ENCODE measurements at places on chromosomes 5 and 9. TPM values are rescaled to one million over a fixed set of nuclear protein-coding genes. Genes with fewer than 3 reads are reported as not detected.
A peak's percentile ranks its signal among the peaks of the same experiment; 100 is the strongest.

Gene SREK1
- 65.6 TPM for total RNA-seq

Gene LIFR
- 10.6 TPM for total RNA-seq

Gene ANP32B
- 206 TPM for total RNA-seq

Gene LCN15
- total RNA-seq = 0.76 TPM

Gene GABRA6
- not detected for total RNA-seq

Gene MLANA
- not detected for total RNA-seq

Gene TOR2A
- total RNA-seq = 12.0 TPM

Gene SYK
- total RNA-seq = 9.0 TPM

Gene ADCY2
- total RNA-seq = 0.15 TPM

Gene SH3GL2
- total RNA-seq = not detected

Gene EGFLAM
- not detected for total RNA-seq

GRCh38 chr9:114108016-114108833, 9.1 kb upstream of the KIF12 start:
- no peak overlapping the region for H3K4me3 ChIP-seq
- H3K4me1 ChIP-seq = no peaks in the 10 kb centered on the region
- H3K27me3 ChIP-seq = 0 out of 2 replicates have a peak, but pooled peaks cover 7% of the 10 kb centered on the region
- no peak overlapping the region for H3K27ac ChIP-seq
- peak; percentile 52 for DNase-seq

- H3K4me3 ChIP-seq = no peak overlapping the region
- H3K27me3 ChIP-seq = no peaks in the 10 kb centered on the region
- no peaks in the 10 kb centered on the region for H3K4me1 ChIP-seq
- H3K36me3 ChIP-seq = no peaks in the 10 kb centered on the region
- H3K27ac ChIP-seq = no peak overlapping the region
- DNase-seq = no peak
Observed at GRCh38 chr5:10513501-10514442, 50.1 kb upstream of the ANKRD33B start.

- no peaks in the 10 kb centered on the region for H3K4me1 ChIP-seq
- H3K27me3 ChIP-seq = no peaks in the 10 kb centered on the region
- DNase-seq = peak; percentile 6
- H3K36me3 ChIP-seq = no peaks in the 10 kb centered on the region
- no peak within 1 kb of the TSS for H3K27ac ChIP-seq
Observed at GRCh38 chr5:42423285-42424165, at the start of gene GHR. Gene GHR (plus strand): TSS chr5:42423439. CDS start chr5:42565875, 142,436 bp downstream.

DNA sequence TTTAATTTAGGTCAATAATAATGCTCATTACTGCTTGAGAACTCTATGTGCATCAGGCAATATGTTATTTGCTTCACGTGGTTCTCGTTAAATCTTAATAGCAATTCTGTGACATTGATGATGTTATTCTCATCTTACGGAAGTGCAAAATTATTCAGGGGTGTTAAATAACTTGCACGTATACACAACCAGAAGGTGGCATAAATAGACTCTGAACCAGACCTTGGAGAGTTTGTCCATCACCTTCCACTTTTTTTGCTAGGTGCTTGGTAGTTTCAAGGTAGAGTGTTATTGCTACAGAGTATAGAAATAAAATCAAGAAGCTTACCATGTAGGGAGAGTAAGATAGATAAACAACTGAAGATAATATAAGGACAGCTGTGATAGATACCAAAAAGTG, 23.6 kb upstream of the TNFAIP8 start:
- no peak for DNase-seq
- H3K27me3 ChIP-seq = no peaks in the 10 kb centered on the region
- no peaks in the 10 kb centered on the region for H3K4me1 ChIP-seq

- DNase-seq = no peak
- no peak overlapping the region for H3K27ac ChIP-seq
- no peaks in the 10 kb centered on the region for H3K27me3 ChIP-seq
- peaks cover 3% of the 10 kb centered on the region for H3K36me3 ChIP-seq
- no peak overlapping the region for H3K4me3 ChIP-seq
Observed at GRCh38 chr9:114190563-114190905, 35.2 kb downstream of the COL27A1 start.

DNA sequence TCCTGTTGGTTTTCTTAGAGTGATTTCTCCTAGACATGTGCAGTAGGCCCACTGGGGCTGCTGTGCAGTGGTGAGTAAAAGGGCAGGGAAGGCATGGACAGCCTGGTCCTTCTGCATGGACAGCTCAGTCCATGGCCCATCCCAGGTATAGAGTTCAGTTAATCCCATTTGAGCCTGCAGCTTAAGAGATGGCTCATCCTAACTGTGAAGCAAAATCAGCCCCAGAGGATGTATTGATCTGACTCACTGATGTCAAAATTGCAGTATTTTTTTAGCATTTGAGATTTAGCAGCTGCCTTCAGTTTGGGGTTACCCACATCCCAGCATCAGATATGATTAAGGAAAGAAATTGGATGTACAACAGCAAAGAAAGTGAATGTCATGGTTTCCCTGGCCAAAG, 93.4 kb downstream of the PDE6A start:
- H3K4me3 ChIP-seq = no peak overlapping the region
- no peaks in the 10 kb centered on the region for H3K27me3 ChIP-seq
- no peaks in the 10 kb centered on the region for H3K4me1 ChIP-seq
- no peak overlapping the region for H3K27ac ChIP-seq
- DNase-seq = no peak
- H3K36me3 ChIP-seq = no peaks in the 10 kb centered on the region

- H3K27me3 ChIP-seq = no peaks in the 10 kb centered on the region
- no peak for DNase-seq
- H3K27ac ChIP-seq = no peak overlapping the region
- no peaks in the 10 kb centered on the region for H3K4me1 ChIP-seq
Observed at GRCh38 chr5:167264348-167264747, 1027.1 kb upstream of the WWC1 start.

- no peak for DNase-seq
- H3K36me3 ChIP-seq = no peaks in the 10 kb centered on the region
- H3K4me3 ChIP-seq = no peak overlapping the region
- H3K4me1 ChIP-seq = no peaks in the 10 kb centered on the region
Observed at GRCh38 chr5:55509796-55510522, 24.8 kb downstream of the PLPP1 start.

GRCh38 chr5:167269146-167269545, 1022.3 kb upstream of the WWC1 start:
- no peaks in the 10 kb centered on the region for H3K27me3 ChIP-seq
- no peak overlapping the region for H3K27ac ChIP-seq
- no peak overlapping the region for H3K4me3 ChIP-seq
- H3K4me1 ChIP-seq = no peaks in the 10 kb centered on the region
- no peaks in the 10 kb centered on the region for H3K36me3 ChIP-seq
- no peak for DNase-seq

DNA sequence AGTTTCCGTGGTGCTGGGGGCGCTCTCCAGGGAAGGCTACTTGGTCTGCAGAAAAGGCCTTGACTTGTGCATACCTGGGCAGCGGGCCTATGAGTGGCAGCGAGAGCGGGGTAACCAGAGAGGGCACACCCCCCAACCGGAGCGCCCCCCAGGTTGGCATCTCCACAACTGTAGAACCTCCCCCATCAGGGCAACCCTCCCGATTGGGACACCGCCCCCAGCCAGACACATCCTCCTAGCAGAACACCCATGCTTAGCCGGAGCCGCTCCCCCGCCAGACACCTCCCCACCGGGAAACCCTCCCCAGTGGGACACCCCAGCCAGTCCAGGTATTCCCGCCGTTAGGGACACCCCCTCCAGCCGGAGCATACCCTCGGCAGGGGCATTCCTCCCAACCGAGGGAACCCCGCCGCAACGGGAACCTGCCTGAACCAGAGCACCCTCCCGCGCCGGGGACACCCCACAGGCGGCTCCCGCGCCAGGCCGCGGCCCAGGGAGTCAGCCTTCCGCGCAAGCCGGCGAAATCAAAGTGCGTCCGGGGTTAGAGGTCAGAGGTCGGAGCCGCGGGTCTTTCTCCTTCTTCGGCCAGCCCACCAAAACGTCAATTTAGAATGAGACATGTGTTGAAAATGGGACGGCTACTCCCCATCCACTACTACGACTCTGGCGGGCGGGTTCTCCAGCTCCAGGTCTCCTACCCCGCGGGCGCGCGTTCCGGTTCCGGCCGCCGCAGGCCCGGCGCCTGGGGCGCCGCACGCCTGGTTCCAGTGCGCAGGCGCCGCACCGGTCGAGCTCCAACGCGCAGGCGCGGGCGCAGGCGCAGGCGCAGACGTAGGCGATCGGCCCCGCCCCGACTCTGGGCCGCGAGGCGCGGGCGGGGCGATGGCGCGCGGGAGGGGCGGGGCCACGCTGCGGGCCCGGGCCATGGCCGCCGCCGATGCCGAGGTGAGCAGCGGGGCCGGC, at the start of gene EHMT1:
Gene EHMT1, plus strand, starts transcription at position 901 of the 963 bp plus-strand sequence. Its CDS starts 24 bp downstream, at position 925.
- DNase-seq = peak; percentile 50
- no peaks in the 10 kb centered on the region for H3K27me3 ChIP-seq
- H3K4me1 ChIP-seq = peaks cover 39% of the 10 kb centered on the region
- peak within 1 kb of the TSS; percentile 98 for H3K27ac ChIP-seq
- 0 out of 2 replicates have a peak, but pooled peaks cover 2% of the 10 kb centered on the region for H3K36me3 ChIP-seq

GRCh38 chr9:89844535-89844934, 239.7 kb downstream of the GADD45G start:
- no peak overlapping the region for H3K27ac ChIP-seq
- H3K36me3 ChIP-seq = no peaks in the 10 kb centered on the region
- no peak for DNase-seq
- H3K4me3 ChIP-seq = no peak overlapping the region

DNA sequence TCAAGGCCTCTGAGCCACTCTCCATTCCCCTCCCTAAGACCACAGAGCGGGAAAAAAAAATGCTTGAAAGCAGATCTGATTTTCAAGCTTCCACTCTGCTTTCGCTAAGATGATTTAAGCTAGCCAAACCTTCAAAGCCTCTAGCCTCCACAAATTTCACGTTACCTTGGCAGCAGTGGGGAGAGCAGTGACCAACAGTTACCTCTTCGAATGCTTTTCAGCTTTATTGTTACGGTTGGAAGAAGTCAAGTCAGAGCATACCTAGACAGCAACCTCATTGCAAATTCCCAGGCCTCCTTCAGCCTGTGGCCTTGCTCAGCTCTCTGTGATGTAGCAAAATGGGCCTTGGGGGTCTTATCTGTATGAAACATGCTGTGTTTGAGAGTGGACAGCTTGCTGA, 89.6 kb downstream of the FRMD3 start:
- no peaks in the 10 kb centered on the region for H3K36me3 ChIP-seq
- no peak overlapping the region for H3K4me3 ChIP-seq
- H3K27me3 ChIP-seq = no peaks in the 10 kb centered on the region
- no peak for DNase-seq

DNA sequence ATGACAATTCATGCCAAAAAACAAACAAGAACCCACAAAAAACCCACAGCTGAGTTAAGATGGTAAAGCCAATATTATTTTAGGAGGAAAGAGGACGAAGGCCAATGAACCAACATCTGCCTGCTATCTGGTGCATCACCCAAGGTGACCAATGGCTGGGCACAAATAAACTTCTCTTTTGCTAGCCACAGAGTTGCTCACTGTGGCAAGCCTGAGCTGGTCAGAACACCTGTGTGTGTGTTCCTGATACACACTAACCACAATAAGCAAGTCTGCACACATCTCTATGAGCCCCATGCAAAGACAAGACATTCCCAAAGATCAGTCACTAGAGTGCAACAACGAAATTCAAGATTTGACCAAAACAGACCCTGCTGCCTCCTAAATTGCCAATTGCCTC, 63.1 kb downstream of the RNF38 start:
- H3K36me3 ChIP-seq = peaks cover 13% of the 10 kb centered on the region
- no peak overlapping the region for H3K4me3 ChIP-seq
- H3K4me1 ChIP-seq = no peaks in the 10 kb centered on the region
- no peaks in the 10 kb centered on the region for H3K27me3 ChIP-seq
- H3K27ac ChIP-seq = no peak overlapping the region

DNA sequence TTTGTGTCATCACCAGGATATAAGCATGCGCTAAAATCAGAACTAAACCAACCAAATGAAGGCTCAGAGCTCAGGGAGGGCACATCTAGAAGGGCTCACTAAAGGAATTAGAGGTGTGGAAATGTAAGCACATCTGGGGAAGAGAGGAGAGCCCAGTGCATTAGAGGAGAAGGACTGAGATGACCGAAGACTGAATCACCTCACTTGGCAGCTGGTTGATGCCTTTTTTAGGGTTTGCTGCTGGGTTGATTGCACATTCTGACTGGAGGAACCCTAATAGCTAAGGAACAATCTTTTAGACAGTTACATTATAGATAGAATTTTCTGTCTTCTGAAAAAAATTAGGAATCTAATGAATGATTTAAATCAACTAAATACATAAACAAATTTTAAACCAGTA, 8.2 kb upstream of the IFNA21 start:
- no peaks in the 10 kb centered on the region for H3K36me3 ChIP-seq
- H3K4me3 ChIP-seq = no peak overlapping the region
- no peak for DNase-seq
- H3K4me1 ChIP-seq = no peaks in the 10 kb centered on the region
- no peak overlapping the region for H3K27ac ChIP-seq

- DNase-seq = no peak
- peaks cover 8% of the 10 kb centered on the region for H3K4me1 ChIP-seq
- peak overlapping the region; percentile 92 for H3K4me3 ChIP-seq
- H3K27ac ChIP-seq = peak overlapping the region; percentile 84
Observed at GRCh38 chr5:177472460-177473442, 683 bp downstream of the DBN1 start.

GRCh38 chr5:132742626-132743025, 4.6 kb upstream of the CCNI2 start:
- no peaks in the 10 kb centered on the region for H3K27me3 ChIP-seq
- peaks cover 23% of the 10 kb centered on the region for H3K4me1 ChIP-seq

DNA sequence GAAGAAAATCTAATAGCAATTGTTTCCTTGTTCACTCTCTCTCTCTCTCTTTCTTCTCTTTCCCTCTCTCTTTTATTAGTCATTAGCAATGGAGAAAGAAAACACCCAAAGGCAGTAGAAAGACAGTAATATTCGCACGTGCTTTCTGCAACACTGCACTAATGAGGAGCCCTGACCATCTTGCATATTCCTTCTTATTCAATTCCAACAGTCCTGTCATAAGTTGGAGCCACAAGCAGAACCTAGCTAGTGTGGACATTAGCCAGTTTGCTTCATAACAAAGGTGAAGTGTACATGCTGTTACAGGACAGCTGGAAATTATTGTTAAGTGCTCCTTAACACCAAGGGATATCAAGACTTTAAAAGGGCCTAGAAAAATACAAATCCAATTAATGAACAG, 63.4 kb downstream of the TRIM32 start:
- H3K4me1 ChIP-seq = no peaks in the 10 kb centered on the region
- no peak overlapping the region for H3K27ac ChIP-seq
- DNase-seq = no peak
- no peaks in the 10 kb centered on the region for H3K36me3 ChIP-seq
- no peak overlapping the region for H3K4me3 ChIP-seq
